ENCODE measurements at places on chromosomes 6 and 20.
A peak's percentile ranks its signal among the peaks of the same experiment; 100 is the strongest.

DNA sequence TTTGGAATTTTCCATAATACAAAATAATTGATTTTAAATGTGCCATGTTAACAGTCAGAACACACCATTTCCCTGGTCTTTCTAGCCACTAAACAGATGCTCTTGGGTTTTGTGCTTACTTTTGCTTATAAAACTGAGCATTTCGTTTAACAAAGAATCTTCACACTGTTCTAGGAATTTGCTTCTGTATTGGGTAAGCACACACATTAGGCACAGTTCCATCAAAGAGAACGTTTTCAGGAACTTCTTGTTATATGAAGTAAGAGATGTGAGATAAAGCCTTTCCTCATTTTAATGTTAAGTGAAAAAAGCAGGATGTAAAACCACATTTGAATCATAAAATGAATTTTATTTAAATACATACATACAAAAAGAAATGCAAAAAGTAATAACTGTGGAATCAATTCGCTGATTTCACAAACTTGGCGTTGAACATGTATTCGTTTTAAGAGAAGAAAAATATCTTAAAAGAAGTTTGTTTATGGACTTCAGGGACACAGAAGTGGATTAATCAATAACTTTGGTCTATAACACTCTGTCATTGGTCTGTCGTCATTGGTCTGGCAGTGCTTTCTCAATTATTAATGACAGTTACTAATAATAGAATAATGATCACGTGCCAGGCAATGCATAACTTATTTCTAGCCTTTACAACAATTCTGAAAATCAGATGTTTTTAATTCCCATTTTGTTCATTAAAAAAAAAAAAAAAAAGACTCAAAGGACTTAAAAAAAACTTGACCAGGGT is 199.9 kb upstream of the PRDM1 start:
- no peak overlapping the region for H3K4me3 ChIP-seq
- no peak overlapping the region for H3K27ac ChIP-seq
- H3K4me1 ChIP-seq, result peaks cover 24% of the 10 kb centered on the region
- H3K36me3 ChIP-seq, result no peaks in the 10 kb centered on the region
- H3K27me3 ChIP-seq, result no peaks in the 10 kb centered on the region

- peak overlapping the region; percentile 98 for H3K4me3 ChIP-seq
- H3K4me1 ChIP-seq, result peaks cover 7% of the 10 kb centered on the region
- H3K27ac ChIP-seq, result peak overlapping the region; percentile 7
- 0 out of 2 replicates have a peak, but pooled peaks cover 3% of the 10 kb centered on the region for H3K27me3 ChIP-seq
- DNase-seq, result no peak
Observed at GRCh38 chr6:10407674-10408054, 7.2 kb downstream of the TFAP2A start.

- H3K27ac ChIP-seq, result no peak overlapping the region
- no peaks in the 10 kb centered on the region for H3K4me1 ChIP-seq
- no peak for DNase-seq
- H3K4me3 ChIP-seq, result no peak overlapping the region
- no peaks in the 10 kb centered on the region for H3K27me3 ChIP-seq
- no peaks in the 10 kb centered on the region for H3K36me3 ChIP-seq
Observed at GRCh38 chr6:104653781-104654180, 205.9 kb downstream of the HACE1 start.

- H3K27ac ChIP-seq, result no peak overlapping the region
- H3K4me1 ChIP-seq, result peaks cover 8% of the 10 kb centered on the region
- H3K36me3 ChIP-seq, result peaks cover 4% of the 10 kb centered on the region
- no peak overlapping the region for H3K4me3 ChIP-seq
- no peaks in the 10 kb centered on the region for H3K27me3 ChIP-seq
Observed at GRCh38 chr6:41784581-41785171, 2.8 kb upstream of the TOMM6 start.

DNA sequence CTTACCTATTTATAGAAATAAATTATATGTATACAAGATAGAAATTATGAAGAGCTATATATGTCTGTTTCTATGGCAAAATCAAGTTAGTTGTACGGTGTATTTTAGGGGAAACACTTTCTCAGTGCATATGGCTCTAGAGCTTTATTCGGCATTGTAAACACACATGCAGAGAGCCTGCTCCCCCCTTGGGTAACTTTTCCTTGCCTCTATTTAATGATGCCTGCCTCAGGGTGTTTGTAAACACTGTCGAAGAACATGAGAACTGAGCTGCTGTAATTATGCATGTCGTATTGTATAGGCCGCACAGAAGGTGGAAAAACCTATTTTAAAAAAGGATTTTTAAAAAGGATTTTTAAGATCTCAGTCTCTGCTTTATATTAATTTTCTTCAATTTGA is 133.4 kb downstream of the FNDC1 start:
- no peaks in the 10 kb centered on the region for H3K36me3 ChIP-seq
- peaks cover 6% of the 10 kb centered on the region for H3K27me3 ChIP-seq
- peaks cover 5% of the 10 kb centered on the region for H3K4me1 ChIP-seq
- DNase-seq, result no peak
- H3K27ac ChIP-seq, result no peak overlapping the region

GRCh38 chr6:44621846-44622245 is 234.3 kb downstream of the CDC5L start:
- H3K4me3 ChIP-seq, result no peak overlapping the region
- no peak overlapping the region for H3K27ac ChIP-seq

DNA sequence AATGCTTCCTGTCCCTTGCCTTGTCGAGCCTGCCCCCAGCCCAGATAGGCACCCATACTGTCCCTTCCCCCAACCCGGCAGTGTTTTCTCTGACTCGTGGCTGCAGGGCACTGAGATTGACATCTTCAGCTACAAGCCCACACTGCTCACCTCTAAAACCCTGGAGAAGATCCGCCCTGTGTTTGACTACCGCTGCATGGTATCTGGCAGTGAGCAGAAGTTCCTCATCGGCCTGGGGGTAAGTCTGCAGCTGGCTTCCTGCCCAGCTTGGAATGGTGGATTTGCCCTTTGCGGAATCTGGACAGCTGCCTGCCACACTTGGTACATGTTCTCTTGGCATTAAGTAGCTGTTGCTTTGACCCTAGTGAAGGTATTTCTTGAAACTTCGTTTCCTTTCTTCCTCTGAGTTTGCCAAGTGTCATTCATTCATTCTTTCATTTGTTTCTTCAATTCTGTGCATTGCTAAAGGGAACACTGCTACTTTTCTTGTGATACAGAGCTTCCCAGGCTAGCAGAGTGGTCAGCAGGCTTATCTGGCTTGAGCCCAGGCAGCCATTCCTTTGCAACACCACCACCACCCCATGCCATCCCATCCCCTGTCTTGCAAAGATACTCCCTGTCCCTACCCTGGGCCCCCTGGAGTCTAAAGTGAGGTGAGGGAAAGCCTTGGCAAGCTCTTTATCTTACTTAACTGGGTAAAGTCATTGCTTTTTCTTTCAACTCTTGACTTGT is 26.2 kb downstream of the CCDC167 start:
- no peak overlapping the region for H3K4me3 ChIP-seq
- no peak for DNase-seq
- H3K27me3 ChIP-seq, result no peaks in the 10 kb centered on the region
- peaks cover 18% of the 10 kb centered on the region for H3K36me3 ChIP-seq
- no peaks in the 10 kb centered on the region for H3K4me1 ChIP-seq

DNA sequence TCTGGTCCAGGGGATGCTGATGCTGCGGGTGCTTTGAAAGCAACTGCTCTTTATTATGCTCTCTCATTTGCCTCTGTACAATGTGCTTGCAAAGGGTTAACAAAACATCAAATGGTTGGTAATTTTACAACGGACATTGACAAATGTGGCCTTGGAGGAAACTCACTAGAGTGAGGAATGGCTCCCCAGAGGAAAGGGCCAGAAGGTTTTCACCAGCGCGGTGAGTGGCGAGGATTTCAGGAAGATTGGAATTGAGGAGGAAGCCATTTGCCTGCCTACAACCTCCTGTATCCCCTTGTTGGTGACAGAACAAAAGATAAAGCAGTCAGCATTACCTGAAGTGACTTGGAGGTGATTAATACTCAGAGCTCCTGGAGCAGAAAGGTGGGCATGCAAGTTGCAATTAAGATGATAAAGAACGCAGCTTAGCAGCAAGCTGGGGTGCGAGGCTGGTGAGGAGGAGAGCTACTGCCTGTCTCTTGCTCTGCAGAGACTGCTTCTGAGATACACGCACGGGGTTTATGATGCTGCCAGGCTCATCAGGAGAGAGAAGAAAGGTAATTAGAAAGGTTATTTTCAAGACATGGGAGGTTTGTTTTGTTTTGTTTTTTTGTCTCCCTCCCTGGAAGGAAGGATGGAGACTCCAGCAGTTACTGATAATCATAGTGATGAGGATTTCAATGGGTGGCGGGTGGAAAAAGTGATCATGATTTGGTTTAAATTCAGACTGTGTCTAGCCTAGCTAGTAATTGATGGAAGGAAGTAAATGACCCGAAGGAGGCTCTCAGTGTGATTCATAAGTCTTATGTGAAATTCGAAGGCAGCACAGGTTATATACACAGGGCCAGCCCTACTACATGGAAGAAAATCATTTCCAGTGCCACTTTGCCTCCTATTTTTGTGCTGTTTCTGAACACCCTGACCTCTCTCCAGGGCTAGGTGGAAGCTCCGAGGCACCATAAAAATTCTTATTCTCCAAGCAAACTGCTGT is 141.6 kb upstream of the DTNBP1 start:
- H3K36me3 ChIP-seq, result no peaks in the 10 kb centered on the region
- DNase-seq, result no peak
- H3K27ac ChIP-seq, result no peak overlapping the region

DNA sequence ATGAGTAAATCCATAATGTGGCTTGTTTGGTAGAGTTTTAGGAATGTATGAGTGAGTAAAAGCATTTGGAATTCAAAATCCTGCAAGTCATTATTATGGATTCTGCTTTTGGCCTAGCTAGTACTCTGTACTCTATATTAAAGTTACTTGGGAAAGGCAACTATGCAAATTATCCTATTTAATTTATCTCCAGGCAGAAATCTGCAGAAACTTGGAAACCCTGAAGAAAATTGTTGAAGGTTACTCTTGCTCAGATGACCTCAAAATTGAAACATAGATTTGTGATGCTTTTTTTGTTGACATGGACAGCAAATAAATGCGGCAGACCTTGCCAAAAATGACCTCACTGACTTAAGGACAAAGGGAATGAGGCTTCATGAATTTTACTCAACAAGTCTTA is 477.1 kb upstream of the EYS start:
- H3K4me3 ChIP-seq, result no peak overlapping the region
- no peaks in the 10 kb centered on the region for H3K27me3 ChIP-seq
- peak overlapping the region; percentile 25 for H3K27ac ChIP-seq
- H3K4me1 ChIP-seq, result no peaks in the 10 kb centered on the region
- DNase-seq, result peak; percentile 47

GRCh38 chr6:117908246-117909068 is 1.4 kb downstream of the SLC35F1 start:
- peak; percentile 4 for DNase-seq
- no peaks in the 10 kb centered on the region for H3K36me3 ChIP-seq
- peaks cover 39% of the 10 kb centered on the region for H3K27me3 ChIP-seq
- H3K4me3 ChIP-seq, result no peak overlapping the region

Data from GM23248 (cell line).